CD4-positive, alpha-beta T cell treated with Interferon gamma for 1 hour (primary cell): ENCODE measurements at places on chromosomes 12 and 14.

DNA sequence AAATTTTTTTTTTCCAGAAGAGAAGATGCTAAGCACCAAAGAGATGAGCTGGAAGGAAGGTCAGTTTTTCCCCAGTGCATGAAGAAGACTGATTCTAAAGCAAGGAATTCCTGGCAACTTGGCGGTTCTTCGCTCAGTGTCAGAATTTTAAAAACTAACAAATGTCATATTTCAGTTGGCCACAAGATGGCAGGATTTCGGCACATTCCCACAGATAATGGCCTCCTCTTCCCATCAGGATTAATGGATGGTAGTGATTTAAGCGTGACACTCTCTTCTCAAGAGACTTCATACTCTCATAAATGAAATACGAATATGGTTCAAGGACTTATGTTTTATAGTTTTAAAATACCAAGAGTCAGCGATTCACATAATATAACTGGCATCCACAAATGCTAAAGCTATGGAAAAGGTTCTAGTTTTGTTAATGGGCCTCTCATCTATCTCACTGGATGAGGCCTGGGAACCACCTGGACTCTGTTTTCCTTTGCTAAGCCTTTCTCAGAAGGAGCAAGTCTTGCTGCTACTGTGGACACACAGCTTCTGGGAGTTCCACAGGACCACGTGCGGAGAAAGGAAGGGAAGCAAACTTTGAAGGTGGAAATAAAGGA is 46.1 kb upstream of the PTPRO start:
- no peak for DNase-seq

- DNase-seq, result no peak
Measured at GRCh38 chr12:21985155-21985554, 43.9 kb upstream of the ABCC9 start.

DNA sequence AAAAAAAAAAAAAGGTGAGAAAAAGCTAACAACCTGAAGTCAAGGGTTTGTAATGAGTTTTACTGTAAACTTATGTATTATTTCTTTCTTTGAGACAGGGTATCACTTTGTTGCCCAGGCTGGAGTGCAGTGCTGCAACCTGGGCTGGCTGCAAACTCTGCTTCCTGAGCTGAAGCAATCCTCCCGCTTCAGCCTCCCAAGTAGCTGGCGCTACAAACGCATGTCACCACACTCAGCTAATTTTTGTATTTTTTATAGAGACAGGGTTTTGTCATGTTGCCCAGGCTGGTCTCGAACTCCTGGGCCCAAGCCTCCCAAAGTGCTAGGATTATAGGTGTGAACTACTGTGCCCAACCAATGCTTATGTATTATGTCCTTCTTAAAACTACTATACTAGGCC is 9.2 kb downstream of the ATF7 start:
- no peak for DNase-seq

DNA sequence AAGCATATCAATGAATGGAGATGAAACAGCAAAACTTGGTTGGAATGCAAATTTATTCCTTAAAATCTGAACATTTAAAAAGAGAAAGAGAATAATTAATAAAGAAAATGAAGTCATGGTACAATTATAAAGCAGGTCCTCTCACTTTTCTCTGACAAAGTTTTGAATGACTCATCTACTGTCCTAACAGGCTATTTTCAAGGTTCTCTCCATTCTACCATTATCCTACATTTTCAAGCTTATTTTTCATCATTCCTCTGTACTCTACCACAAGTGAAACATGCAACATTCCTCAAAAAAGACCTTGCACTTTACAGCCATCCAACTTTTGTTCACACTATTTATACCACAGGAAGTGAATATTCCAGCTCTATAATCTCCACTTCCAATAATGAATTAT is 36.9 kb upstream of the AP4S1 start:
- no peak for DNase-seq

DNA sequence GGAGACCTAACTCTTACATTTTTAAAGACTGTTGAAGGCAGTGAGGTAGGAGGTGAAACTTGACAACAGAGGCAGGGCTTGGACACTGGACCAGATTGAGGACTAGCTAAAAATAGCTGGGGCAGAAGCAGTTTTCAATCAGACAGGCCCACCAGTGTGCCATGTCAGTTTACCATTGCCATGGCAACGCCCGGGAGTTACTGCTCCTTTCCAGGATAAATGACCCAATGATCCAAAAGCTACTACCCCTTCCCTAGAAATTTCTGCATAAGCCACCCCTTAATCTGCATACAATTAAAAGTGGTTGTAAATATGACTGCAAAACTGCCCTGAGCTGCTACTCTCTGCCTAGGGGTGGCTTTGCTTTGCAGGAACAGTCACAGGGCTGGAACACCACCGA is 53.2 kb upstream of the PKP2 start:
- DNase-seq, result no peak

- DNase-seq, result no peak
Measured at GRCh38 chr12:58701536-58701935, 218.8 kb downstream of the LRIG3 start.

GRCh38 chr12:25101092-25101445 is 93.9 kb downstream of the DNAI7 start:
- DNase-seq, result no peak
